ENCODE measurements at places on chromosomes 2 and 18.

DNA sequence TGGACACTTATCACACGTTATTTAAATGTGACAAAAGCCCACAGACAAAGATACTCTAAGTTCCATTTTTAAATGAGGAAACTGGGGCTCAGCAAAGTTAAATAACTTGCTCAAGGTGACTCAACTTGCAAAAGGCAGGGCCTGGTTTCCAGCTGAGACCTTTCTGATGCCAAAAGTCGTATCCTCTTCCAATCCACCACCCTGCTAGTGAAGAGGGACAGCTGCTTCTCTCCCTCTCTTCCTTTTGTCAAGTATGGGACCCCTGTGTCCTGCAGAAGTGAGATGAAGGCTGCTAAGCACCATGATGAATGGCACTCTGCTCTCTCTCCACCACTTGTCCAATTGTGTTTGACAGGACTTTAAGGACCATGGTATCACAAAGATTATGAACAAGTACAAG is 140.9 kb downstream of the DYM start:
- DNase-seq = no peak

GRCh38 chr2:188664416-188664815 is 309.8 kb upstream of the COL3A1 start:
- DNase-seq = no peak

GRCh38 chr2:196515608-196516007 is 123.9 kb upstream of the CCDC150 start:
- no peak for DNase-seq

GRCh38 chr2:239072786-239073185 is 224.9 kb downstream of the TWIST2 start:
- no peak for DNase-seq

GRCh38 chr2:28997847-28998735 is 17.0 kb downstream of the TOGARAM2 start:
- DNase-seq = no peak

GRCh38 chr2:60299179-60299578 is 254.3 kb downstream of the BCL11A start:
- no peak for DNase-seq

- DNase-seq = no peak
These were observed 5.9 kb downstream of the OBSL1 start for GRCh38 chr2:219565130-219566080.

- no peak for DNase-seq
These were observed 139.0 kb downstream of the DSC3 start for GRCh38 chr18:30903566-30903965.

- no peak for DNase-seq
These were observed 14.0 kb downstream of the ATP8B1 start for GRCh38 chr18:57789090-57789489.
